CD8-positive, alpha-beta memory T cell (primary cell): ENCODE measurements at places on chromosomes 13 and 19.

- DNase-seq: no peak
Observed at GRCh38 chr13:33676045-33676989, 141.6 kb upstream of the RFC3 start.

GRCh38 chr13:22062478-22063205 is 391.8 kb downstream of the FGF9 start:
- DNase-seq: no peak

DNA sequence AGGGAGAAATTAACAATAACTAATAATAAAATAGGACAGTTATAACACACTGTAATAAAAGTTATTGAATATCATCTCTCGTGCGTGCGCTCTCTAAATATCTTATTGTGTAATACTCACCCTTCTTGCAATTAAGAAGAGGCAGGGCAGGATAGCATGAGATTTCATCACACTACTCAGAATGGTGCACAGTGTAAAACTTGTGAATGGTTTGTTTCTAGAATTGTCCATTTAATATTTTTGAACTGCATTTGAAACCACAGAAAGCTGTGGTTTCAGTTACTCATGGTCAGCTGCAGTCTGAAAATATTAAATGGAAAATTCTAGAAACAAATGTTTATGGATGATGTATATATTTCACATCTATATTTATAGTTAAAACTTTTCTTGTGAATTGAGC is 161.1 kb downstream of the DCT start:
- no peak for DNase-seq

GRCh38 chr13:29702912-29703351 is 107.4 kb upstream of the SLC7A1 start:
- DNase-seq: no peak

- peak; percentile 67 for DNase-seq
Observed at GRCh38 chr19:3665681-3666544, 34.4 kb downstream of the PIP5K1C start.

DNA sequence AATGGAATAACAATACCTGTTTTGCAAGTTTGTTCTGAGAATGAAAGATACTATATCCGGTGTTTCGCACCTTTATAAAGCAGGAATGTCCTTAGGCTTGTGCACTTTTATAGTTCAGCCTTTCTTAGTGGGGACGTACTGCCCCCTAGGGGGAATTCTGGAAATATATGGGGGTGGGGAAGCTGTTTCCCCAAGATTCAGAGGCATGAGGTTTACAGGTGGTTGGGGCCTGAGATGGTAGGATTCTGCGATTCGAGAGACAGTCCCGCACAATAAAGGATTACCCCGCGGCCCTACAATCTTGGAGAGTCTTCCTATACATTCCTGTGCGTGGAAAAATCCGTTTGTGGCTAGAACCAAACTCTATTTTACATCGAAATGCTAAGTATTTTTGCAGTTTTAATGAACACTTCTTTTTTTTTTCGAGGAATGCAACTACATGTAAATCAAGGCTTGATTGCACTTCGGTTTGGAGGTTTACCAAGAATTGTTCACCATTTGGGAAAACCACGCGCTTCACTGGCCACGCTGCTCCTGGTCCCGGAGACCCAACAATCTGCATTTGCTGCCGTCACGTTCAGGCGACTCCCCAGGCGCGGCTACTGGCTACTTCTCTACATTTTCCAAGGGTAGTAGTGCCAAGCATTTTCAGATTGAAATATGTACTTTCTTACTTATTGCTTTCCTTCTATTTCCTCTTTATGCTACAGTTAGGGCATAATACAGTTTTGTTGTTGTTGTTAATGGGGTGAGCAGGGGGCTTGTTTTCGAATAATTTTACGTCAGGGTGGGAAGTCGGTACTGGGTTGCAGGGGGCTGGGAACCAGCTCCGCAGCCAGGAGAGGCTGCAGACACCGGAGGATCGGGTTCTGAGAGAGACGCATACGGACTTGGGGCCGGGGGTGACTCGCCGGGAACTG is 830 bp downstream of the NEK5 start:
- peak; percentile 27 for DNase-seq

DNA sequence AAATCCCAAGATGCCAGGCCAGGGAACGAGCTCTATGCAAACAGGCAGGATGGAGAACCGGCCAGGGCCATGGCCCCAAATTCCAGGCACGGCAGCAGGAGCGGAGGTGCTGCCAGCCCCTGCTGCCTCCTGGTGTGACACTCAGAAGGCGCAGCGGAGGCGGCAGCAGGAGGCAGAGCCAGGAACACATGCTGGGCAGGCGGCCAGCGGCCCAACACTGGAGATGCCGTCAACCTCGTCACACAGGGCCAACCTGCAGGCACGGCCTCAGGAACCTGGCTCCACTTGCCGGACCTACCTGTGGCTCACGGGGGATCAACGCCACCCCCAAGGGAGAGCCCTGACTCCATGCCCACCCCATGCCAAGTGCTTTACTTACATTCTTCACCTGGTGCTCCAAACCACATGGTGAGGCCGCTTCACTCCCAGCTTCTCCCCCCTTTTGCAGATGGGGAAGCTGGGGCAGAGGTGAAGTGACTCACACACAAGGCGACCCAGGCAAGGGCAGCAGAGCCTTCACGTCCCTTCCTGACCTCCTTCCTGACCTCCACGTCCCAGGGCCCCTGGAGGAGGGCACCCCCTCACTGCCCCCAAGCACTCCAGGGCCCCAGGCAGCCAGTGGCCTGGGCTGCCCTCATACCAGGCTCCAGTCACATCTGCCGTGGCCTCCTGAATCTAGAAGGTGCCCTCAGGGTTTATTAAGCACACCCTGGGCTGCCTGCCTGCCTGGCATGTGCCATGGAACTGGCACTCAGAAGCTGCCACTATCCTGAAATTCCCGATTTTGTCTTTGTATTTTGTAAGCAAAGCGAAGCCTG is 43.5 kb downstream of the GGACT start:
- no peak for DNase-seq

- DNase-seq: no peak
Observed at GRCh38 chr13:111036665-111037064, 78.4 kb upstream of the ARHGEF7 start.

DNA sequence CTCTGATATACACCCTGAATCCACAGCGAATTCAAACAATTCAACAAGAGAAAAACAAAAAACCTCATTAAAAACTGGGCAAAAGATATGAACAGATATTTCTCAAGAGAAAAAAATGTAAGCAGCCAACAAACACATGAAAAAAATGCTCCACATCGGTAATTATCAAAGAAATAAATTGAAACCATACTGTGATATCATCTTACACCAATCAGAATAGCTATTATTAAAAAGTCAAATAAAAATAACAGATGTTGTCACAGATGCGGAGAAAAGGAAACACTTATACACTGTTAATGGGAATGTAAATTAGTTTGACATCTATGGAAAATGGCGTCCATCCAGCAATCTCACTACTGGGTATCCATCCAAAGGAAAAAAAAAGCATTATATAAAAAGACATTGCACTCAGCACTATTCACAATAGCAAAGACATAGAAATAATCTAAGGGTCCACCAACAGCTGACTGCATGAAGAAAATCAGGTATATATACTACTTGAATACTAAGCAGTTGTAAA is 1495.0 kb upstream of the PCDH20 start:
- DNase-seq: no peak
